ENCODE measurements at places on chromosomes 3 and 15.

GRCh38 chr3:30638685-30639412 lies 32.4 kb downstream of the TGFBR2 start:
- no peak for DNase-seq

DNA sequence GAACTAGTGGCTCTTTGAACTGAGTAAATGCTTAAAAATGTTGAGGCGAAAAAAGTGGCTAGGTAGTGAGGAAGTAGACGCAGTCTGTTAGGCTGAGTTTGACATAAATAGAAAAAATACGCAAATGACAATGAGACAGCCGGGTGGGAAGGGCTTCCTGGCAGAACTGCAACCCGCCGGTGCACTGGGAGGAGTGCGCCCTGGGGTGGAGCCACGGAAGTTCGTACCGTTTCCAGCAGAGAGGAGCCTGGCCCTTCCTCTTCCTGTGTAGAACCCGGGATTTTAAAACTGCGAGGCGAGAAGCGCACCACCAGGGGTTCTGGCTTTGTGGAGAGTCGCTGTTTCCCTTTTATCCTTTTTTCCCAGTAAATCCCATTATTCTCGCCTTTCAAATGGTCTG lies 602.6 kb downstream of the PYDC2 start:
- DNase-seq = no peak

GRCh38 chr15:39095218-39095879 lies 485.5 kb upstream of the THBS1 start:
- DNase-seq = no peak

GRCh38 chr15:80633221-80633620 lies 61.9 kb upstream of the ABHD17C start:
- no peak for DNase-seq

GRCh38 chr15:58694641-58695398 lies 54.7 kb downstream of the ADAM10 start:
- no peak for DNase-seq

GRCh38 chr15:42143356-42143755 lies 13.1 kb downstream of the PLA2G4F start:
- DNase-seq = no peak

GRCh38 chr3:105593315-105593714 lies 226.6 kb downstream of the ALCAM start:
- DNase-seq = no peak
